Hematopoietic multipotent progenitor cell treated with erythropoietin and hydrocortisone succinate and interleukin-3 and kit ligand, for 8 days (in vitro differentiated cells): ENCODE measurements at places on chromosomes 3 and 15.

DNA sequence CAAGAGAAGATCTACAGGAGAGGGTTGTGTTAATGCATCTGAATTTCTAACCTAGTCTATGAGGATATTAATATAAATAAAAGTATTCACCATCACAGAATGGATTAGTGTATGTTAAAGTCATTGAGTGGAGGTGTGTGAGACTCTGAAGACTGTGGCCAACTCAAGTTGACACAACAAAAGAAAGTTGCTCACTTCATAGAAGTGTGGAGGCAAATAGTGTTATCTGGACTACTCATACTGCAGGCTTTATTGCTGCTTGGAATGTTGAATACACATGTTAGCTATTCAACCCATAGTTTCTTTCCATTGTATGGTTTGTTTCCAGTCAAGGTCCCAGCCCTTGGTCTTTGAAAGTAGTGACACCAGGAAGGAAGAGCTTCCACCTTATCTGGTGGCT is 38.0 kb upstream of the TPRG1 start:
- DNase-seq, result no peak

GRCh38 chr15:84598250-84598649 is 2.6 kb upstream of the ZSCAN2 start:
- peak; percentile 75 for DNase-seq

DNA sequence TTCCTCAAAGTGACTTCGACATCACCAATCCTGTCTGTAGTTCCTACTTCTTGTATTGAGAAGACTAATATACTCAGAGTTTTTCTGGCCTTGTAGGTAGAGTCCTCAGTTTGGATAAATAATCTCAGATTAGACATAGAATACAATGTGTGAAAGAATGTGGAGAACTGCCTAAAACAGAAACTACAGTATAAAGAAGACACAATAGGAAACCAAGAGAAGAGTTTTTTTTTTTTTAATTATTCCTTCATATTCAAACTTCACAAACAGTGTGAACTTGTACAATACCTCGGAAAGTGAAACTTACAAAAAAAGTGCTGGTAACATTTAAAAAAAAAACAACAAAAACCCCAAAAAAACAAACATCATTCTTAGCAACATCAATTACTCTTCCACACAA is 20.5 kb downstream of the TIGIT start:
- DNase-seq, result no peak

DNA sequence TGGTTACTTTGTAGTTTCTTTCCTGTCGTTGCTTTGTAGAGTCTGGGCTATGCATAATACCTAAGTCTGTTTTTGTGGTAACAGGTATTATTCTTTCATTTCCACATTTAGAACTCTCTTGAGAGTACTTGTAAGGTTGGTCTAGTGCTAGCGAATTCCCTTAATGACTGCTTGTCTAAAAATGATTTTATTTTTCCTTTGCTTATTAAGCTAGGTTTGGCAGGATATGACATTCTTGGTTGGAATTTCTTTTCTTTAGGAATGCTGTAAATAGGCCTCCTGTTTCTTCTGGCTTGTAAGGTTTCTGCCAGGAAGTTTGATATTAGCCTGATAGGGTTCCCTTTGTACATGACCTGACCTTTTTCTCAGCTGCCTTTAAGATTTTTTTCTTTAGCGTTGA is 70.1 kb upstream of the SGO1 start:
- no peak for DNase-seq

DNA sequence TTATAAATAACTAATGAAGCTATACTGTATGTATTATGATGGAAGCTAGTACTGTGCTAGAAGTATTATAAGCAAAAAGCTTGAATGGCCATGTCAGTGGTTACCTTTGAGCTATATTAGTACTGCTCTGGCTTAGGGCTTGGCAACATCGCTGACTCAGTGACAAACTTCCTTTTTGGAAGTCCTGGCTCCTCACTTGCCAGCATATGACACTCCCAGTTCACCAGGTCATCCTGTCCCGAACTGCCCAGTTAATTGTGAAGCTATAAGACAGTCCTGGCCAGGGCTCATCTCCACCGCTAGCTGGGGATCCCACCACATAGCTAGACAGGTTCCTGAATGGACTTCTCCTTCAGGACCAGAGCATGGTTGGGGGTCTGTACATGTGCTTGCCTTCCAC is 31.9 kb downstream of the RAB8B start:
- no peak for DNase-seq

GRCh38 chr15:58285921-58286278 is 145.9 kb upstream of the LIPC start:
- DNase-seq, result no peak

GRCh38 chr3:68808563-68808962 is 123.8 kb downstream of the TAFA4 start:
- DNase-seq, result no peak

DNA sequence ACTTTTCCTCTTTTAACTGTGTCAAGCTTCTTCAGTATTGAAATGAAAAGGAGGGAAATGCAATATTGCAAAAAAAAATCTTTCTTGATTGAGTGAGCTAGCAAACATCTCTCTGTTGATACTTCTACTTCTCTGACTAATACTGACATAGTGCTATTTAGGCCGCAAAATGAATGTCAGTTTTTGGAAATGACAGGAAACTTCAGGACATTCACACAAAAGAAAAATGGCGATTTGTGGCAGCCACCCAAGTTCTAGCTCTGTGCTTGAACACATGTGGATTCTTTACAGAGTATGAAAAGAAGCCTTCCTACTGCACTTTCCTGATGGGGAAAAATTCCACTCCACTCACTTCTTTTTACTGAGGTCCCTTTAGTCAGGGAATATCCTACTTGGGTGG is 486.8 kb upstream of the ALCAM start:
- DNase-seq, result no peak

DNA sequence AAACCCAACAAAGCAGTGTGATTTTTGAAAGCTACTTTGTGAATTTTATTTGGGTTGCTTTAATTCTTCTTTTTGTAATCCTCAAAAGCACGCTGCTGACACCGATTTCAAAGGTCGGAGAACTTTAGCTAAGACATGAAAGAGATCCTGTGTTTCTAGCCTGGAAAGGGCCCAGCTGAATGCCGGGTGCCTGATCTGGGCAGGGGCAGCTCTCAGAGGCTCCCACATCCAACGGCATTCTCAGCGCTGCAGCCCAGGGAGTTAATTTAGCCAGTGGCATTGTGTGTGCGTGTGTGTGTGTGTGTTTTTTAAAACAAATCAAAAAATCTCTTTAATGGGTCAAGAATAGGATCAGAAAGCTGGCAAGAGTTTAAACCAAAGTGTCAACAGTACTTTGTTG is 6.6 kb downstream of the RBP1 start:
- no peak for DNase-seq

DNA sequence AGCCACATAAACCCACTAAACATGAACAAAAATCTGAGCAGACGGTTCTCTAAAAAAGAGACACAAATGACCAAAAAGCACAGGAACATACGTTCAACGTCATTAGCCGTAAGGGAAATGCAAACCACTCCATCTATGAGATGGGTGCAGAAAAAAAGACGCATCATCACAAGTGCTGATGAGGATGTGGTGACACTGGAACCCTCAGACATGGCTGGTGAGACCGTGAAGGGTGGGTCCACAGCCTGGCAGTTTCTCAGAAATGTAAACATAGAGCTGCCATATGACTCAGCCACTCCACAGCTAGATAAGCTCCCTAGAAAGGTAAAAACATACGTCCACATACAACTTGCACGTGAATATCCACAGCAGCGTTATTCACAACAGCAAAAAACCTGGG is 23.3 kb downstream of the PCSK6 start:
- no peak for DNase-seq

DNA sequence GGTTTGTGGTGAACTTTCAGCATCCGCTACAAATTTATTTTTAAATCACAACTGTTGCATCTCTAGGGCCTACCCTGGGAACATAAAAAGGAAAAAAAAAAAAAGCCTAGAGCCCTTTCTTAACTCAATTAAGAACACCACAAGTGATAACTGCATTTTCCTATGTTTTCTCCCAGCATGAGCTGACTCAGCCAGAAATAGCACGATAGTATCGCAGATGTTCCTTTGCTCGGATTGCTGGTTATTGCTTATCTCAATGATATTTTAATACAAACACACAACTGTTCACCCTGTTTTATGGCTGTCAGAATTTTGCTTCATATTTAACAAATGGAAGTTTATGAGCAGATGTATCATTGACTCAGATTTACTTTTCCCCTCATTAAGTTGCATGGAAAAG is 251.8 kb upstream of the SUCLG2 start:
- no peak for DNase-seq

- no peak for DNase-seq
These were observed 80.2 kb downstream of the ABI3BP start for GRCh38 chr3:100912976-100913545.

- no peak for DNase-seq
These were observed 2.3 kb downstream of the PLXND1 start for GRCh38 chr3:129603991-129604749.

DNA sequence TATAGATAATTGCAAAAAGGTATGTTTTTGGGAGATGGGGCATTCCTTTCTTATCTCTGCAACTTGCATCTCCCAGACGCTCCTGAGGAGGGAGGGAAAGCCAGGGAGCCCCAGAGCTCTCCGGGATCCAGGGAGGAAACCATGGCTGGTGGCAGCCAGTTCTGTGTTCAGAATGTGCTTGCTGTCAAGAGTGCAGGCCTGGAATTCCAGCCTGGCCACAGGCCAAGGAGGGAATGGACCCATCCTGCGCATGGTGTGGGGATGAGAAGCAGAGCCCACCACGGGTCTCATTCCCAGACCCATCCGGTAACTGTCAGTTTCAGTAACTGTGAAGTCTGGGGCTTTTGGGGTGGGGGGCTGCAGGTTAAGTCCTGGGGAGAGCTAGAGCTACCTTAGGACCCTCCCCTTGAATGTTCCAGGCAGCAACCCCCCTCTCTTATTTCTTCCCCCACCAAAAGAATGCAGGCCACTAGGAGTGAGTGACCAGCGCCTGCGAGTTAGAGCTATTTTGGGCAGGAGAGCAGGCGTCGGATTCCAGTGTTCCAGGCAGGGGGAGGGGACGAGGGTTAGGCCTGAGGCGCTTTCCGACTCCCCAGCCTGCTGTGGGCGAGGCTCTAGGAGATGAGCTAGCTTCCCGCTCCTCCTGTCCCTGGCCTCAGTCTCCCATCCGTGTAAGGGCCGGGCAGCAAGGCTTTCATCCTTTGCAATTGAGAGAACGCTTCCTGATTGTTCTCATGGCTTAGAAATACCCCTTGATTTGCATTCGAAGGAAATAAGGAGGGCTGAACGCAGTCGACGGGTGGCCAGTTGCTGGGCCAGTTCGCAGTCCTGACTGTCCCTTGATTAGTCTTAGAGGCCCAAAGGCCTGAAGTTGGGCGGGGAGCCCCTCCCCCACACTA is 781 bp upstream of the DAG1 start:
- DNase-seq, result no peak

DNA sequence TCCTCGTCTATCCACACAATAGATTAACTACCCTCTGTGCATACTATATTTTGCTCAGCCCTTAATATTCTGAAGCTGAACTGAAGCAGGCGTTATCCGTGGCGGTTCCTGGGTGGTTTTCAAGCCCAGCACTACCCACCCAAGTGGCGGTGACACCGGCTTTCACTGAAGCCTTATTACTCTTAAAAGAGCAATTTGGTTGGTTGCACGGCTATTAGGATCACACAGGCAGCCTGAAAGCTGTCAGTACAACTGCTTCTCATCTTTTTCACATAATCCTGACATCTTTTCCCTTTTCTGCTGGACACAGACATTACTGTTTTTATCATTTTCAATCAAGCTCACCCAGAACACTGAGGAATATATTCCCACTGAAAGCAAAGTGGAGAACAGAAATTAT is 525.3 kb upstream of the ZNF717 start:
- DNase-seq, result no peak

DNA sequence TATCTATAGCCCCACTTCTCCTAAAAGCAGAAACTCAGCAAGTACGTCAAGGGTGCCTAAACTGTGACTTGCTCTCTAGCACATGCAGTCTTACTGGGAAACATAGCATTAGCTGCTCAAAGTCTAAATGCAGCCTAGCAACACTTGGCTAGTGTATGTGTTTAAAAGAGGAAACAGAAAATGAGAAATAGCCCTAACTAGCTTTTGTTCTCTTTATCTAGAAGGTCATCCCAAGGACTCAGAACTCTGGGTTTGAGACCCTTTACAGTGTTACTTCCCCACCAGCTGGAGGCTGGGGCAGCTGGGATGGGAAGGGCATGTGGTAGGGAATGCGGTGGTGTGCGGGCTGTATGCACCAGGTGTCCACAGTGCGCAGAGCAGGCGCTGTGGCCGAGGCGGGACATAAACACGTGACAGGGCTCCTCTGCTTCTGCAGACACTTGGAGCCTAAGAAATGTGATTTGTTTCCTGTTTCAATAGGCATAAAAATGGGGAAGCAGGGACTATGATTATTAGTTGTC is 13.3 kb downstream of the ETV5 start:
- no peak for DNase-seq

- DNase-seq, result no peak
These were observed 75.4 kb downstream of the XXYLT1 start for GRCh38 chr3:195195321-195196209.

DNA sequence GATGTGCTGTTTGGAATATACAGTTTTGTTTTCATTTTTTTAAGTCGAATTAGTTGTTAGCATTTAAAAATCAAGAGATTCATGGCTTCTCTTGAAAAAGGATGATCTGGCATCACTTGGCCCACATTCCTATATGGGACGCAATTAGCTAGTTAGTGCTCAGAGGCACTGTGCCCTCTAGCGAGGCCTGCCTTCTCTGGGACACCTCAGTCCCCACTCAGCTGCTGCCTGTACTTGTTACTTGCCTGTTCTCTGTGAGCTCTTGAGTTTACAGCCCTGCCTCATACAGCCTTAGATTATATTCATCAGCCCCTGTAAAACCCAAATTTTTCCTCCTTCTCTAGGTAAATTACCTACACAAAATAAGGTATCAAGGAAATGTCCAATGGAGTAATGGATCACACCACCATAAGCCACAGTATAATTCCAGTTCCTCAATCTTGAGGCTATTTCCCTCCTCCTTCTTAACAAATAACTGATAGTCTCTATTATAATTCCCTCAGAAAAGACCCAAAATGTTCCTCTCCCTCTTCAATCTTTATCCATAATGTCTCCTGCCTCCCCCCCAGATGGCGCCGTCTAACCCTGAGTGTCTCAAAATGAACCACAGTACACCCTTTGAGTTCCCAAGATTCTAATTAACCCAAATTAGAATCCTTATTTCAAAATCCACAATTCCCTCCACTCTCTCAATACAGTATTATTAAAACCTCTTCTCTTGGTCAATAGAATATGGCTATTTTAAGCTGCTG is 2.7 kb downstream of the ZMAT3 start:
- peak; percentile 31 for DNase-seq

DNA sequence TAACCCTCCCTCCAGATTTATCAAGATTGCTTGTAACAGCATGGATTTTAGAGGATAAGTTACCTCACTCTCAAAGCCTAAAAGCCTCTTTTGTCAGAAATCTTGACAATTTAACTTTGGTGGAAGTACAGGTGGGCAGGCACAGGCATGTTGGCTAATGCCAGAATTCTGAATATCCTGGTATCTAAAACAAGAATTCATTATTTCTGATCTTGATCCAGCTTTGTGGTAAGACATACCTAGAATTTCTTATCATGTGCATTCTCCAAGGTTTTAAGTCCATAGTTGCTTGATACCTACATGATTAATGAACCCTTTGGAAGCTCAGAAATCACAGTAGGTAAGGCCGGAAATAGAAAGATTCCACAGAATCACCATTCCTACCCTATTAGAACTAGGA is 109.9 kb upstream of the TTC14 start:
- no peak for DNase-seq
